ENCODE measurements at places on chromosomes 11 and 22.

- no peak for DNase-seq
These were observed 78.8 kb downstream of the CABIN1 start for GRCh38 chr22:24089951-24090350.

DNA sequence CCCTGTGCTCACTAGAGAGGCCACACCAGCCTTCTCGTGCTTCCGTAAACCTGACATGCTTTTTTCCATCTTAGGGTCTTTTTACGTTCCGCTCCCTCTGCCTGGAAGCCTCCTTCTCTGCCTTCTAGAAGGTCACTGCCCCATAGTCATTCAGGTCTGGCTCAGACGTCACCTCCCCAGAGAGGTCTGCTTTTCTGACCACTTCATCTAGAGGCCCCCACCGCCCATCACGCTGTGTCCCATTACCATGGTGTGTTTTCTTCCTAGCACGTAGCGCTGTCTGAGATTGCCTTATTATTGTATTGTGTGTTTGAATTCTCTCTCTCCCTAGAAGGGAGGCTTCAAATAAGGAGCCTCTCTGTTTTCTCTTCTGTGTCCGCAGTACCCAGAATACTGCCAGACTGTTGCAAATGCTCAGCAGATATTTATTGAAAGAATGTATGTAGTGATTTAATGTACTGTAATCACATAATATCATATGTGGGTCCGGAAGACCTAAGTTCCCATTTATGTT, 10.0 kb downstream of the TAB1 start:
- DNase-seq: no peak

- DNase-seq: no peak
These were observed 5.5 kb upstream of the NNMT start for GRCh38 chr11:114290503-114291235.

DNA sequence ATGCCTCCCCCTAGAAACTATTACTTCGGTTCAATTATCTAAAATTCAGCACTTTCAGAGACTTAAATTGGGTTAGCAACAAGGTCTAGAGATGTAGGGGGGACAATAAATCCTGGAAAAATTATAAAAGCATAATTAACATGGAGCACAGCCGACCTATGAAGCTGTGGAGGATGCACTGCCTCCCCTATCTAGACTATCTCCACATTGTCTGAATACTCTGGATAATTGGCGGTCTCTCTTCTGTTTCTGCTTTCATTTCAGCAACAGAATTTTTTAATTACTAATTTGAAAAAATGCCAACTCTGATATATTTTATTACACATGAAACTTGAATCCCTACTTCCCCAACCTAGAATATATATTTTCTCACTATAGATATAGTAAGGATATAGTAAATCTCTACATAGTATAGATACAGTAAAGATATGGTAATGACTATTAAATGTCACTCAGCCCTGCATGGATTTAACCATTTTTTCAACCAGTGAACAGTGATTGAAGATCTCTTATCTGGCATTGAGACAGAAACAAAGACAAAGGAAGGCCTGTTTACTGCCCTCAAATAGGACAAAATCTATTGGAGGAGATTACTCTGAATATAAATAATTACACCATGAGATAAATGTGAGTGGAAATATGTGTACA, 157.6 kb downstream of the BLID start:
- DNase-seq: no peak

- DNase-seq: no peak
These were observed 11.0 kb downstream of the SULT4A1 start for GRCh38 chr22:43851058-43851978.

DNA sequence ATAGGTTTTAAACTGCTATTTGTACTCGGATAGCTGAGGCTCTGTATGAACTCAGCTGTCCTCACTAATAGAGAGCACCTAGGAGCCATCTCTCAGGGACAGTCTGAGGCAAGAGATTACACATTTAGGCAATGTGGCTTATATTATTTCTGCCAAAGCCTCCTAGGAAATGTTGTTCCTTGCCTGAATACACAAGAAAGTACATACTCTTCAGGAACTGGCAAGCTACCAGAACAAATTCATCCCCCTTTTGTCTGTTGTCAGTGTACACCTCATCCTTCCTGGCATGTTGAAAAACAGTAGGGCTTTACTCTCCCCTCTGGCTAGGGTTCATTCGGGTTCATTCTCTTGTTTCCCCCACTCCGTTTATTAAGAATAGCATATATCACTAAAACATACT, 615.9 kb upstream of the FAT3 start:
- no peak for DNase-seq

DNA sequence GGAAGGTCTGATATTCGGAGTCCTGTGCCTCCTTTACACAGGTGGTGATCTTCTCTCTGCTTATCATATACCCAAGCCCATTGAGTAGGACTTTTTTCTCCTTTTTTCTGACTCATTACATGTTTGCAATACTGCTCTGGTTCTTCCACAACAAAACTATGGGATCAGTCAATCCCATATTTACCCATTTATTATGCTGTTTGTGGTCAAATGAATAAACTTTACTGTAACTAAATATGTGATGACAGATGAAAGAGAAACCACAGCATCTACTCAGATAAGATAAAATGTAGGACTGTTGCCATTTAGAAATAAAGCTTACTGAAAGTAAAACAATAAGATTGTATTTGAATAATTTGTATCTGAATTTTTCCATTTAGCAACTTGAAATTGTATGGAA, 958.7 kb upstream of the FAT3 start:
- DNase-seq: no peak

Data from 8988T (cell line).